ENCODE measurements at places on chromosomes 1 and 21.

DNA sequence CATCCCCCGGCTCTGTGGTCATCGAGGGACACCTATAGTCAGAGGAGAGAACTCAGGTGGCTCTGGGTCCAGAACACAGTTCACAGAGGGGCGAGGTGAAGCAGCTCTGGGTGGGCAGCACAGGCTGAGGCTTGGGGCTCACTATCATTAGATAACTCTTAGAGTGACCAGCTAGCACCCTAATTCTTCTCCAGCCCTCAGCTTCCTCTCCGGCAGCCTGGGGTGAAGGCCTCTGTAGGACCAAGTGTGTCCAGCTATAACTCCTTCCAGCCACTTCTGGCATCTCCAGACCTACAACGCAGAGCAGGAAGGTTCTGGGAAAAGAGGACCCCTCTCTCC is 1.4 kb downstream of the ARTN start:
- no peak for DNase-seq

DNA sequence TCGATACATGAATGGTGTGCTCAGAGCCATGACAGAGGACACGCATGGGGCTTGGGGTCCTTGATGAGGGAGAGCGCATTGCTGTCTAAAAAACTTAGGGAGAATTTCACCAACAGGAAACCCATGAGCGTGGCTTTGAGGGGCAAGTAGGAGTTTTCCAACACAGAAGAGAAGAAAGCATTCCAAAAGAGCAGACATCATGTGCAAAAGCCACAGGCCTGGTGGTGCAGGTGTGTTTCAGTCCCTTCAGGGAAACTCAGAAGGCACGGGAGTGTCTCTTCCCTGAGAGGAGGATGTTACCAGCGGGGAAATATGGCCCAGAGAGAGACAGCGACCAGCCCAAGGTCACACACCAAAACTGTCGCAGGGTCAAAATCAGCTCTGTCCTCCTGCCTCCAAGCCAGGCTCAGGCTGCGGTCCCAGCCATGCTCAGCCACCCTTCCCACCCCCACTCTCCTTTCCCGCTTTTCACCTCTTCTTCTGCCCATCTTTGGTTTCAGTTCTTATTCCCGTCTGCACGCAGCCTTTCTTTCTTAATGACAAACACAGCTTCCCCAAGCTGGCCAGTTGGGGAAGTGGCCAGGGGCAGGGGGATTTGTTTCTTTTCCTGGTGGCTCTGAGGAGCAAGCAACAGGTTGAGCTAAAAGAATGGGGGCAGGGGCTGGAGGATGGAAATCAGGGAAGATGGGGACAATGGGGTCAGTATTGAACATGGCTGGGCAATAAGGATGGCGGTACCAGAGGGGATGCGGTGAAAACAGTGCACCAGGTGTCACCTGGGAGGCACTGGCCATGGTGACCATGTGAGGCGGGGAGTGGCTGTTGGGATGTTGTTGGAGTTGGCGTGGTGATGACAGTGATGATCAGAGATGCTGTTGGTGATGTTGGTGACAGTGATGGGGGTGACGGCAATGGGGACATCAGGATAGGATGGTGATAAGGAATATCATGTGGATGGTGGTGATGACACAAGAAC is 10.3 kb downstream of the LAPTM5 start:
- DNase-seq: no peak

DNA sequence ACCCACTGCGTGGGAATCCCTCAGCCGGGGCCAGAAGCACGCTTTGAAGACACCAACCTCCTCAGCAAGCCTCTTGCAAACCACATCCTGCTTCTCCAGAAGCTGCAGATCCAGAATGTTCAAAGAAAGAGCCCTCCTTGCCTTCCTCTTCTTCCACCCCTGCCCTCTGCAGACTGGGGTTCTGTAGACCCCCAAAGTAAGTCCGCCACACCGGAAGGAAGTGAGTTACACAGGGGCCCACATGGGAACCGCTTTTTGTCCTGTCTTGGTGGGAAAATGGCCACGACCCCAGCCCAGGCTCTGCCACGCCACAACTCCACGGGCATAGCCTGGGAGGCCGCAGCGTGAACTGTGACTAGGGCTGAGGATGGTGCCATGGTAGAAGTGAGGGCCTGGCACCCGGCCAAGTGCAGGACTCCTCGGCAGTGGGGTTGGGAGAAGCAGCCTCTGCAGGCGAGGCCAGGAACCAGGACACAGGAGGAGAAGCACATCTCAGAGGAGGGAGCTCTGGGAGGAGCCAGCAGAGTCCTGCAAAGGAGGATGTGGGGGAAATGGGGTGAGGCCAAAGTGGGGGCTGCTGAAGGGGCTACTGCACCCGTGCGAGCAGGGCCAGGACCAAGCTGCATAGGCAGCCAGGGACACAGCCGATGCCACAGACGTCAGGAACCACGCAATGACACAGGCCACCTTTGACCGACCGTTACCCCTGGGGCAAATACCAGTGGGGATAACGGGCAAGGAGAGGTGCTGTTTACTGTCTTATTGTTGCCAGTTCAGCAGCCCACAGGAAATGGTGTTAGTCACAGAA is 30.9 kb downstream of the PDE9A start:
- peak; percentile 29 for DNase-seq

DNA sequence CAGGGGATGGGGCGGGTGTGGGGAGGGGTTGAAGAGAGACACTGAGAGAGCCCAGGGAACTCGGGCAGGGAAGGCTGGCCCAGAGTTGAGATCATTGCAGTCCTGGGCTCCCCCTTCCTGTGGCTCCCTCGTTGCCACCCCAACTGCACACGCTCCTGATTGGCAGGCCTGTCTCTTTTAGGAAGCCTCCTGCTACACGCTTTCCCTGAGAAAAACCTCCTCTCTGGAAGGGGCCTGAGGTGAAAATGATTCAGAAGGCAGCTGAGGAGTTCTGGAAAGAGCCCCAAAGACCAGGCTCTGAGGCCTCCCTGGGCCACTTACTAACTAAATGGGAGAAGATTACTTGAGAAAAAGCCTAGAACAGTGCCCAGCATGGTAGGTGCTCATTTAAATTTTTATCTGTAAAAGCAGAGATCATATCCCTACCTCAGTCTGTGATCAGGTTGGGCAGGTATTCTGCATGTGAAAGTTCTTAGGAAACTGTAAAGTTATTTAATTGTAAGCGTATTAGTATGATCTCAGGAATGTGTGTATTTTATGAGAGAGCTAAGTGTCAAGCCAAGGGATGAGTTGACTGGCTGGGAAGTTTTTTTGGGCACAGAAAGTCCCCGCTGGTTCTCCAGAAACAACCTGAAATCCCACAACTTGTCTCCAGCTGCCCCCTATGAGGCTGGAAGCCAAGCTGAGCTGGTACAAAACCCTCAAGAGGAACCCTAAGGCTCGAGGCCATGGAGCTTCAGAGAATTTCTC is 65.2 kb upstream of the EPS8L3 start:
- no peak for DNase-seq

GRCh38 chr1:26723013-26723991 is 27.5 kb downstream of the ARID1A start:
- peak; percentile 19 for DNase-seq

DNA sequence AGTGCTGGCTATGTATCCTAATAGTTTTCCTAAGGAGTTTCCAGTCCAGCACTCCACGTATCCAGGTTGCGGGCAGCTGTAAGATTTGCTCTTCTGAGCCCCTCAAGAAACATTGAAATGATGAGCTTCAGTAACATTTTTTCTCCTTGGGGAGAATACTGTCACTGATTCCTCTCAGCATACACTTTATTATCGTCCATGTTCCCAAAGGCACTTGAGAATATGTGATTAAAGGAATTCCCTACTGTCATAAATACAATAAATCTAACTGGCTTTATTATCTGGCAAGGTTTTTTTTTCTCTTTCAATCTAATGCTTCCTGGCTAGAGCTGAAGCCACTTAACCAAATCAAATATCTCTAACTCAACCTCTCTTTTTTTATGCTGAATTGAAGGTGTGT is 359.2 kb upstream of the PKN2 start:
- DNase-seq: no peak

DNA sequence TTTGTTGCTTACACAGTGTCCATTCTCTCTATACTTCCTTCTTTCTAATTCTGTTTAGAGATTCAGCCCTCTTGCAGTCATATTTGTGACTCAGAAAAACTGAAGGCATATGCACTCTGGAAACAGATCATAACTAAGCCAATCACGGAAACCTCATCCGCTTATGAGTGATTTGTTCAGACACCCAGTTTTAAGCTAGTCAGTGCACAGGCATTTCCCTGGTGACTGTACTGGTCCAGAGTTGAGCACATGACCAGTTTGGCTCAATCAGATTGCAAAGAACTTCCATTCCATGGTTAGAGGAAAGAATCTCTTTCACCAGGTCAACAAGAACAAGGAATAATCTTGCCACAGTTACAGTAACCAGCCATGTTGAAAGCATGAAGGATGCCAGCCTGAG is 69.2 kb upstream of the SGIP1 start:
- DNase-seq: no peak

- no peak for DNase-seq
Measured at GRCh38 chr1:14292520-14292919, 306.0 kb upstream of the KAZN start.

DNA sequence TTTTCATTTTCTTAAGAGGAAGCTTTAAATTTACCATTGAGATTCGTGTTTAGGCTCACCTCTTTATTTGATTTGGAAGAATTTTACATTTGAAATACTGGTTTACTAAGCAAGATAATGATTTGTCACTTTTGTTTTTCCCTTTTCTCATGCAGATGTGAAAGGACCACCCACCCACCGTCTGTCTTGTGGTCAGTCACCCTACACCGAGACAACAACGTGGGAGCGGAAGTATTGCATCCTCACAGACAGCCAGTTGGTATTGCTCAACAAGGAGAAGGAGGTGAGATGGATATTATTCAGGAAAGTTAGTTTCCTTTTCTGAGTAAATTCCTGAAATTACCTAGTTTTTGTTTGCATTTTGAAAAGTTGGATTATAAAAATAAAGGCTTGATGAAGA is 189.5 kb downstream of the RASAL2 start:
- DNase-seq: no peak

GRCh38 chr1:78088015-78088414 is 42.2 kb downstream of the GIPC2 start:
- DNase-seq: no peak

DNA sequence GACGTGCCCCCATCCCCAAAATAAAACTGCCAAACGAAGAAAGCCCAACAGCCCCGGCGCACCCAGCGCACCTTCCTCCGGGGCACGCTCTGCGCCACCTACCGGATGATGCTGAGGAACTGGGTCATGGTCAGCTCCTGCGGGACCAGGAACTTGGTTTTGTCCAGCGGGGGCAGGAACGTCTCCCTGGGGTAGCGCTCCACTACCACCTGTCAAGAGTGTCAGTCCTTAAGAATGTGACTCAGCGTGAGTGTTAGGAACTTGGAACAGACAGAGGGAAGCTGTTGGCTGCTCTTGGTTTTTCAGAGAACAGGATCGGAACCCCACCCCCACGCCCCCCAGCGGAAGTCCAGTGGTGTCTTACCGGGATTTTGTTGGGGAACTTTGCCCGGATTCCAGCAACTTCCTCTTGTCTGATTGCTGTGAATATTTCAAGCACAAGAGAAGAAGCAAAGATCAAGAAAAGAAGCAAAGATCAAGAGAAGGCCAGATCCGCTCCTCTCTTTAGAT is 431 bp downstream of the MAP1LC3C start:
- peak; percentile 36 for DNase-seq

DNA sequence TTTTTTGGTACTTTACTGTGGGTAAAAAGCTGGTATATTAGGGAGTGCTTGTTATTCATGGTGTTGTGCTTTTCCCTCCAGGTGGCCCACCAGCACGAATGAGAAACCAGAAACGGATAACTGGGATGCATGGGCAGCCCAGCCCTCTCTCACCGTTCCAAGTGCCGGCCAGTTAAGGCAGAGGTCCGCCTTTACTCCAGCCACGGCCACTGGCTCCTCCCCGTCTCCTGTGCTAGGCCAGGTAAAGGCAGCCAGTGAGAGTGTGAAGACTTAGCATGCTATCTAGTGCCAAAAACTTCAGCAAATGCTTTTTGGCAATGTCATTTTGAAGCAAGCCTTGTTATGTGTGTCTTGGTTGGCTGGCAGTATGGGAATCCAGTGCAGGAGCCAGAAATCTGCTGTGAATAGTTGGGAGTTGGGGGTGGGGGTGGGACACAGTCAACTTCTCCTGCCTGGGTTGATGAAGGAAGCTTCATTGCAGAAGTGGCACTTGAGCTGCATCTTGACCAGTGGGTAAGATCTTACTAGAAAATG is 101.7 kb downstream of the ATP5PO start:
- no peak for DNase-seq

DNA sequence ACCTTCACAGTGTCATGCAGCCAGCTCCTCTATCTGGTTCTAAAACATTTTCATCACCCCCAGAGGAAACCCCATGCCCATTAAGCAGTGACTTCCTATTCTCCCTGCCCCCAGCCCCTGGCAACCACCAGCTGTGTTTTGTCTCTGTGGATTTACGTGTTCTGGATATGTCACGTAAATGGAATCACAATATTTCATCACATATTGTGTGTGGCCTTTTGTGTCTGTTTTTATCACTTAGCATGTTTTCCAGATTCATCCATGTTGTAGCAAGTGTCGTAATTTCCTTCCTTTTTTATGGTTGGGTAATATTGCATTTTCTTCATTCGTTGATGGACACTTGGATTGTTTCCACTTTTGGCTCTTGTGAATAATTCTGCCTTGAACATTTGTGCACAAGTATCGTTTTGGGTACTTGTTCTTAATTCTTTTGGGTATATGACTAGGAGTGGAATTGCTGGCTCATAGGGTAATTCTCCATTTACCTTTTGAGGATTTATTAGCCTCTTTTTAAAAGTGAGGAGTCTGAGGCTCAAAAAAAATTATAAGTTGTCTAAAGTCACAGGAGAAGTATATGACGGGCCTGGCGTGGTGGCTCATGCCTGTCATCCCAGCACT is 127.0 kb downstream of the MRPS6 start:
- no peak for DNase-seq

GRCh38 chr1:111958851-111959250 is 30.6 kb downstream of the KCND3 start:
- no peak for DNase-seq

DNA sequence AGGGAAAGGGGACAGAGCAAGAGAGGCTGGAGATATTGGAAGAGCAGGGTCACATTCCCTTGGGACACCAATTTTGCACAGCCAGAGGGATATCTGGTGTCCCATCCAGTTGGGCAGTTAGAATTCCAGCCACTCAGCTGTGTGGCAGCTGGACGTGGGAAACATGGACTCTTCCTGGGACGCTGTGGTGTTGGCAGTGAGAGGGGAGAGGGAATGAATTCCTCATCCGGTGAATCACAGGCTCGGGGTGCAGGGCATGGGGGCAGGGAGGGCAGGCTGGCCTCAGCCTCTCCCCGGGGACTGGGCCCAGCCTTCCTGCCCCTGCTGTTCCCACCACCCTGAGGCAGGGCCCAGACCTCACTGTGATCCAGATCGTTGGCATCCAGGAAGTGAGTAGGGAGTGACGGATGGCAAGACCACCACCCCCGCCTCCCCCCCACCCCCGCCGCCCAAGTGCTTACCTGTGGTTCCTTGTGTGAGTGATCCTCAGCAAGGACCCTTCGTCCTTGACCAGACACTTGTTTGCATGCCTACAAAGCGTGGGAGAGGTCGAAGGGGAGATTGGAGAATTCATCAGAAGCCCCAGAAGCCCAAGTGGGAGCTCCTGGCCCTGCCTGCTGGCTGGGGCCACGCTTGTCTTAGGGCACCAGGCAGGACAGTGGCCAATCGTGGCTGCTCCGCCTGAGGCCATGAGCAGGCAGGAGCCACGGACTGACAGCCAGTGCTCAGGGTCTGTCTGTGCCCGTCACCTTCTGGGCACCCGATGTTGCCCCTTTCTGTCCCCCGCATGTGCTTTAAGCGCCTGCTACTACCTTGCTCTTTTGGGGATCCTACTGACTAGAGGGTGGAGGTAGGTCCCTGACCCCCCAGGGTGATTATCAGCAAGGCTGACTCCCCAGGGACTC is 8.7 kb downstream of the WNT3A start:
- DNase-seq: no peak

- DNase-seq: no peak
Measured at GRCh38 chr1:56301791-56302190, 277.6 kb downstream of the PLPP3 start.

GRCh38 chr21:33477066-33477465 is 2.7 kb downstream of the TMEM50B start:
- DNase-seq: no peak

All from stimulated activated CD4-positive, alpha-beta T cell treated with anti-CD3 and anti-CD28 coated beads, Interleukin-15, amount 100 ng/mL, for 1 hour (primary cell).